Myocyte (in vitro differentiated cells): ENCODE measurements at places on chromosomes 5 and 9.

- no peak for DNase-seq
Observed at GRCh38 chr5:148791334-148791667, 35.1 kb upstream of the ADRB2 start.

- no peak for DNase-seq
Observed at GRCh38 chr5:143664623-143665022, 147.3 kb upstream of the HMHB1 start.

- no peak for DNase-seq
Observed at GRCh38 chr5:145104106-145104505, 731.0 kb downstream of the PRELID2 start.

DNA sequence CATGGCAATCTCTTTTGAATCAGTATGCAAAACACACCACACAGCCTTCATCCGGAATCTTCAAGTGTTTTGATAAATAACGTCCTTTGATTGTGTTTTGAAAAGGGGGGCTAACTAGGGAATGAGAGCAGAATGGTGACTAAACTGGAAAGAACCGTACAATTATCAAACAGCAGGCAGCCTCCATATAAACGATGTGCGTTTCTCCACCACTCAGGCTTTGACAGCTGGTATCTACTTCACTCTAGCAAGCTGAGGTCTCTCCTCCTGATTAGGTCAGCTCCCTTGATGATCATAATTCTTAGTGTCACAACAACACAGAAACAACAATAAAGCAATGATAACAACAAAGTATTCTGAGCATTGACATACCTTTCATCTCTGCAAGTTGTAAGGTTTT lies 465.9 kb downstream of the TUSC1 start:
- no peak for DNase-seq

- no peak for DNase-seq
Observed at GRCh38 chr5:2867373-2867933, 116.0 kb upstream of the IRX2 start.

- DNase-seq = no peak
Observed at GRCh38 chr9:82406456-82407085, 418.0 kb downstream of the SPATA31D1 start.

DNA sequence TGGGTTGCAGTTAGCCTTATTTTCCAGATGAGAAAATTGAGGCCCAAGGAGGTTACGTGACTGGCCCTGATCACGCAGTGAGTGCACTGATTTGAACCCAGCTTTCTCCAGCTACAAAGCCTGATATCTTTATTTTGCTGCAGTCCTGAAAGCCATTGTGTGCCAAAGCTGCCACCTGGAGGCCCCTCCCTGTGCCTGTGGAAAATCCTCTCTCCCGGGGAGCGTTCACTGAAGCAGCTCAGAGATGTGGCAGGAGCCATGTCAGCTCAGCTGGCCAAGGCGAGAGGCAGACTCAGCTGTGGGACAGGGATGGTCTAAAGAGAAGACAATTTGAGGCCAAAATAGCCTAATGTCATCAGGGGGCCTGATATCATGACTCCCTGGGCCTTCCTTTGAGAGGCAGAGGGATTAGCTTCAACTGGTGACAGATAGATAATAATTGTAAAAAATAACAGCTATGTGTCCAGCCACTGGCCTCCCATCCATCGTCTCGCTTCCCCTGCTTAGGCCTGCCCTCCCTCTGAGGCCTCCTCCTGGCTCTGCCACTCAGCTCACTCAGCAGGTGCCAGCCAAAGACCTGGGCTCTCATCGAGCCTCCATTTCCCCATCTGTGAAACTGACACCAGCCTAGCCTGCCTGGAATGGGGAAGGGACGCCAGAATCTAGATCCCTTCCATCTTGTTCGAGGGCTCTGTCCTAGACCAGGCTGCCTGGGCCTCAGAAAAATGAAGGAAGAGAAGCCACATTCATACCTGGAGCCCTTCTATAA lies 74.3 kb upstream of the GGTA1 start:
- no peak for DNase-seq

DNA sequence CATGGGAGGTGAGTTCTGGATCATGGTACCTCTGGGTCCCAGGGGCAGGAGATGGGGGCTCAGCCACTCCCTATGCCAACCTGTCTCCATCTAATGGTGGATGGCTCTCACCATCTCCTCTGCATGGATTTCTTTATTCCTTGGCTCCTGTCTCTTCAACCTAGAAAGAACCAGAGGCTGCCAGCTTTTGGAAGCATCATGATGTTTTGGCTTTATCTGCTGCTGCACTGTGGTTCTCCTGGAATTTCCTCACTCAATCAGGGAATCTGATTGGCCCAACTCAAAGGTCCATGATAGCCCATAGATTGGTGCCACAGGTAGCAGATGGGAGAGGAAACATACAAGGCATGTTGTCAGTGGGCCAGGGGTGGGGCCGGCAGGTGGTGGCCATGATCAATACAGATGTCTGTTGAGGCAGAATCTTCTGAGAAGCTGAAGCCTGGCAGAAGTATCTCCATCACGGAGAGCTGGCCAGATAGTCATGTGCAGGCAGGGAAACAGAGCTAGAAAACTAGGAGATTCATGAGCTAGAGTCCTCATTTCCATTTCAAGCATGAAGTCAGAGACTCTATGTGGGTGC lies 158.2 kb downstream of the MACROH2A1 start:
- no peak for DNase-seq
